ENCODE measurements at places on chromosomes 7 and 10.

- no peak for DNase-seq
Observed at GRCh38 chr10:73997461-73997786, 492 bp upstream of the VCL start.

GRCh38 chr7:142554560-142555532 is 194.4 kb upstream of the PRSS1 start:
- DNase-seq: no peak

GRCh38 chr10:63819753-63820329 is 298.6 kb downstream of the REEP3 start:
- DNase-seq: no peak

- no peak for DNase-seq
Observed at GRCh38 chr7:25891591-25891990, 260.4 kb upstream of the NFE2L3 start.

DNA sequence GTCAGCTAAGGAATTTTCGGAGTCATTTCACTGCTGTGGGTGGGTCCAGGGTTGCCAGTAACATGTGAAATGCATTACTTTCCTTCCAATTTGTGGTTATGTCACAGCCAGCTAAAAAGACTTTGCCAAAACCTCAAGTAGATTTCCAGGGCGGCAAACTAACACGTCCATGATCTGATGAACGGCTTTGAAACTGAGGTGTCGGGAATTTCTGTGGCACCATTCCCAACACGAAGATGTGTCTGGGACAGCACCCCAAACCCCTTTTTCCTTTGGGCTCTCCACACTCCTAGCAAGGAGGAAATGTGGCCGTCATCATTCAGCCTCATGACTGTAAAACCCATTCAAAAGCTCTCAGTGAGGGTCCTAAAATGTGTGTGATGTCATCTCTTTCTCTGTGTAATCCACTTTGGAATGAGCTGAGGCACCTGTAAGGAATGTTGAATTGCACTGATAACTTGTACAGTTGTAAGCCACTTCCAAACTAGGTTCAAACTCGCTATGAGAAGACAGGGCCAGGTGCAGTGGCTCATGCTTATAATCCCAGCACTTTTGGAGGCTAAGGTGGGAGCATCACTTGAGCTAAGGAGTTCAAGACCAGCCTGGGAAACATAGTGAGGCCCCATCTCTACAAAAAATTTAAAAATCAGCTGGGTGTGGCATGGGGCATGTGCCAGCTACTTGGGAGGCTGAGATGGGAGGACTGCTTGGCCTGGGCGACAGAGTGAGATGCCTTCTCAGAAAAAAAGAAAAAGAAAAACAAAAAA is 146.1 kb upstream of the FRMD4A start:
- DNase-seq: no peak

- DNase-seq: no peak
Observed at GRCh38 chr7:31775556-31775955, 88.5 kb downstream of the PPP1R17 start.

DNA sequence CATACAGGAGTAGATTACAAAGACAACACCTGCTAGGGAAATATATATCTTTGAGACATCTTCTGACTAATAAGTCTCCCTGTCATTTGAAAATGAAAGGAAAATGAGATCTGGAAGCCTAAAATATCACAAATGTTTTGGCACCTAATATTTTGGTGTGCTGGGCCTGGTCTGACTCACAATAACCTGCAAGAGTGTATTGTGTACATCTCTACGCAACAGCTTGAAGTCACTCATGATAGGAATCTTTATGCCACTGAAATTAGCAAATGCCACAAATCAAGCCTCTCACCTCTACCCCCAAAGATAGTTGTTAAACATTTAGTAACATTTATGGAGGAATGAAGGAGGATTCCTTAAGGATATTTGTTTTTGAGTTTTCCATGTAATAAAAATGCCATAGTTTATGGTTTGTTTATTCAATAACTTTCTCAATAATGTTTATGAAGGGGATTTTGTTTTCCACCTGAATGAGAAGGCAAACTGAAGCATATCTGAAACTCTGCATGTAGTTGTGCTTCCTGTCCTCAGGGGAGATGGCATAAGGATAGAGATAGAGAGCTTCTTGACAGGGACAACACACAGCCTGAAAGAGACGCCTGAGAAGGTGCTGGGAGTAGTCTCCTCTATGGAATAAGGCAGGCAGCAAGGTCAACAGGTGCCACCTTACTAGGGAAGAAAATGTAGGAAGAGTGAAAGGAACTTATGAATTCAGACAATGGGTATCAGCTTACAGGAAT is 197.4 kb downstream of the AHR start:
- no peak for DNase-seq

GRCh38 chr7:151091431-151091830 is 5.2 kb downstream of the AGAP3 start:
- no peak for DNase-seq

- DNase-seq: no peak
Observed at GRCh38 chr10:89836840-89837164, 135.4 kb downstream of the KIF20B start.

DNA sequence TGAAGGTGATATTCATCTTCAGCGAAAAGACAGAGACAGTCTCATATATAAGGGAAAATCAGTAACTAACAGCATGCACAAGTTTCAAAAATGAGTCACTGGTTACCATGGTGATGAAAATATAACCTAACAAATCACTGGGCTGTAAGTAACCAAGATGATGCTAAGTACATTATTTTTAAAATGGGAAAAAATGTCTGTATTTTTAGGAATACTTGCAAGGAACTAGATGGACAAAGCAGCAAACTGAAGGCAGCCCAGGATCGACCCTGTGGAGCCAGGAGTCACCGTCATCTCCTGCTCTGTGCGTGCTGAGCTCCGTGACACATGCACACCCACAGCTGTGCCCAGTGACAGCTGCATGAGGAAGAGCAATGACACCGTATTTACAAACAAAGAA is 137.3 kb downstream of the ELMO1 start:
- peak; percentile 62 for DNase-seq

DNA sequence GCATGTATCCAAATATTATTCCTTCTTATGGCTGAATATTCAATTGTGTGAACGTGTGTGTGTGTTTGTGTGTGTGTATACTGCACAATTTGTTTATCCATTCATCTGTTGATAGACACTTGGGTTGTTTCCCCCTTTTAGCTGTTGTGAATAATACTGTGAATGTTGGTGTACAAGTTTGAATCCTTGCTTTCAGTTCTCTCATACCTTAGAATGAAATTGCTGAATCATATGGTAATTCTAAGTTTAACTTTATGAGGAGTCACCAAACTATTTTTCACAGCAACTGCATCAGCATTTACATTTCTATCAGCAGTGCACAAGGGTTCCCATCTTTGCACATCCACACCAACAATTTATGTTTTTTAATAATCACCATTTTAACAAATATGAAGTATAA is 86.9 kb upstream of the GATAD1 start:
- DNase-seq: no peak

- no peak for DNase-seq
Observed at GRCh38 chr10:3778692-3779157, 6.3 kb downstream of the KLF6 start.

- DNase-seq: no peak
Observed at GRCh38 chr10:52807803-52808202, 35.2 kb upstream of the MBL2 start.

GRCh38 chr7:25662841-25663800 is 434.8 kb upstream of the NPVF start:
- no peak for DNase-seq

- DNase-seq: no peak
Observed at GRCh38 chr10:103877861-103878260, 22.5 kb upstream of the SH3PXD2A start.

DNA sequence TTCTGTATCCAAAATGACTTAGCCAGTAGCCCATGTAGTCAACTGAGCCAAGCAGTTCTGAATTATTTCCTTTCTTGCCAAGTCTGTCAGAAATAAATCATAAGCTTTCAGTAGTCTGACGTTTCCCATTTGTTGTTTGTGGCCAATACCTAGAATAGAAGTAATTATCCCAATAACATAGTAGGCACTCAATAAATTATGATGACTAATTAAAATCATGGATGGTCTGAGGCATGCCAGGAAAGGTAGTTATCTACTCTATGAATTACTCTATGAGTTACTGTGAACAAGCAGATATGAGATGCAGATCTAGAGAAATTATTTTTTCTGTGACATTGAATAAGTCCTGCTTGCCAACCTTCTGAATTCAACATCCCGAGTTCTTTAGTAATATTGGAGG is 2.3 kb downstream of the CABCOCO1 start:
- DNase-seq: no peak

DNA sequence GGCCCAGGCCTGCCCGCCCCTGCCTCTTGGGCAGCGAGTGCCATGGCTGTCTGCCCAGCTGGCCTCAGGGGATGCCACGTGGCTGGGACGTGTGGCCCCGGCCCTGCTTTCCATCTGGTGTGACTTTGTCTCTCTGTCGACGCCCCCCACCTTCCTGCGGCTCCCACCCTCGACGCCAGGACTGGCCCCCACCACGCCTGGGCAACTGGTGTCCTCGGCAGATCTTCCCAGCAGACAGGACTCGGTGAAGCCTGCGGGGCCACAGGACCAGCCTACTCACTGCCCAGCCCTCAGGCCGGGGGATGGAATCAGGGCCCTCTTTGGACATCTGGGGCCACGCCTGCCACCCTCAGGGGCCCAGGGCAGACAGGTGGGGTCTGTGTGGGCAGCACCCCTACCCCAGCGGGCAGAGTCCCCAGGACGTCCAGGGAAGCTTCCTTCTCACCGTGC is 55.1 kb downstream of the UNCX start:
- DNase-seq: no peak

GRCh38 chr10:12586741-12587140 is 237.4 kb downstream of the CAMK1D start:
- DNase-seq: no peak

- DNase-seq: no peak
Observed at GRCh38 chr7:129689995-129690581, 78.6 kb downstream of the NRF1 start.

- DNase-seq: no peak
Observed at GRCh38 chr7:150564006-150564405, 3.2 kb upstream of the GIMAP4 start.
